ENCODE measurements at places on chromosomes 5 and 9. TPM values are rescaled to one million over a fixed set of nuclear protein-coding genes. Genes with fewer than 3 reads are reported as not detected.
A peak's percentile ranks its signal among the peaks of the same experiment; 100 is the strongest.

GRCh38 chr5:138339091-138339456, 1.0 kb downstream of the FAM53C start:
- DNase-seq, result no peak

- DNase-seq, result no peak
Measured at GRCh38 chr5:176171171-176171760, 67.0 kb upstream of the SIMC1 start.

GRCh38 chr5:56565644-56566043, 249.7 kb upstream of the MAP3K1 start:
- DNase-seq, result no peak

DNA sequence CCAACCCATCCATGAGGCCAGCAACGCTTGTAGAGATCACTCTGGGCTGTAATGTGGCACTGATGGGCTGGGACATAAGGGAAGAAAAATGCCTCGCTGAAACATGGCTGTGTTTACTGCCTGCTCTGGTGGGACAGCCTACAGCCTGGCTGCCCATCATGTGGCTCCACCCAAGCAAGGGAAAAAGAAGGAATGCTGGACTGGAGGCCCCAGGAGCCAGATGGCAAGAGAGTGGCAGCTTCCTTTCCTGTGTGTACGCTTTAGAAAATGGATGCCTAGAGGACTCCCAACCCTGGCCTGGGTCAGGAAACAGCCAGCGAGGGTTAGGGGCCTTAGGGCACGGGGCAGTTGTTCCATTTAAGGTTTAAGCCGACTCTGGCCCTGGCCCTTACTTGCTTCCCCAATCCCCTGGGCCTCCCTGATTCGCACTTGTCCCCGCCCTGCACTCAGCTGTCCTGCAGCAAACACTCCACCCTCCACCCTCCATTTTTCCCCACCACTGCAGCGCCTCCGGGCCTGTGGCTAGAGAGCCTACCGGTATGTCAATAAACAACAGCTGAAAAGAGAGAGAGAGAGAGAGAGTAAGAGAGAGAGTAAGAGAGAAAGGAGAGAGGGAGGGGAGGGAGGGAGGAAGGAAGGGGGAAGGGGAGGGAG, 819.4 kb downstream of the SEMA5A start:
- DNase-seq, result peak; percentile 36

Gene SLC27A6
- total RNA-seq, result 3.3 TPM

Gene OR2V1
- total RNA-seq, result not detected

DNA sequence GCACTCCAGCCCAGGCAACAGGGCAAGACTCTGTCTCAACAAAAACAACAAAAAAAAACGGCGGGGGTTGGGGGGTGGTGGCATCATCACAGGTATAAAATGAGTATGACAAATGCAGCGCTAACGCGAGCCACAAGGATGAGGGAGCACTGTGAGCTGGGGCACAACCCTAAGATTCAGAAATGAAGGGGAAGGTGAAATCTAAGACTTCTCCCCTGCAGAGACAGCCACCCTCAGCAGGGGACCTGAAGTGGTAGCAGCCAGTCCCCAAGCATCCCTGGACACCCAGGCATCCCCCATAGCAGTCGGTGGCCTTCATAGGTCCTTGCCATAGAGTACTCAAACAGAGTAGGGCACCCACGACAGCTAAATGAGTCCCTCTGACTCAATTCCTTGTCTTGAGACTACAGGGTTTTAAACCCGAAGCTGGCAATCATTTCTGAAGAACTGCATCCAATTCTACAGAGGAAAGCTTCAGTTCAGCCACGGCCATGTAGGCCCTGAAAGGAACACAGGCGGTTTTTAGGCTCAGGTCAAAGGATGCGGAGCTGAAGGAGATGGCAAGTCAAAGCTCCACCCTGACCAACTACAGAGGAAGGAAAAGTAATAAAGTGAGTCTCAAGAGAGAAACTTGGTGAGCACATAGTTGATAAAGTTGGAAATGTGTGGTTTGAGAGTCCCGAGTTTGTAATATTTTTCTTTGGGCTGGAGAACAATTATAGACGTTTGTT, 50.3 kb downstream of the MYO10 start:
- no peak for DNase-seq

- DNase-seq, result no peak
Measured at GRCh38 chr9:112093870-112094216, 81.3 kb downstream of the SUSD1 start.

Gene TRIM14
- total RNA-seq, result 14.7 TPM

DNA sequence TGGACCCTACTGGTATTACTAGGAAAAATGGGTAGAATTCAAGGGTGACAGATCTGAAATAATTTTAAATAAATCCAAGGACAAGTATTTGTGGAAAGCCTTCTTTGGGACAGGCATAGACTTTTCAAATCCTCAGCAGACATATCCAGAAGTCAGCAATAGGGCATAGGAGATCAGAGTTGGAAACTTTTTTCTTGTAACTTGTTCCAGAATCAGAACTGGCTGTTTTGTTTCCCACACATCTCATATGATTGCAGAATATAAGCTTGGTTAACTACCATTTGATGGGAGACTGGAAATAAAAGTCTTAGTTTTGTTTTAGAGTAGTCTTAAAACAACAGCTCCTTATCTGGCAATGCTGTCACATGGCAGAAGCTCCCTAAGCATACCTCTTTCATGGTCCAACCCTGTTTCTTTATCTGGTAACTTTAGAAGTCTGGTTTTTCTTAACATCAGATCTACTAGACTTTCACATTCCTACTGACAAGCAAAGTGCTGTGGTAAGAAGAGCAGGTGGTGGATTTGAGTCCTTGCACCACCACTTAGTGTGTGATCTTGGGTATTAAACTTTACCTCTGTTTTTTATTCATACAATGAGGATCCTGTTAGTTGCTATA, 25.1 kb downstream of the XRCC4 start:
- DNase-seq, result no peak

GRCh38 chr5:149153751-149154610, 12.7 kb downstream of the ABLIM3 start:
- no peak for DNase-seq

DNA sequence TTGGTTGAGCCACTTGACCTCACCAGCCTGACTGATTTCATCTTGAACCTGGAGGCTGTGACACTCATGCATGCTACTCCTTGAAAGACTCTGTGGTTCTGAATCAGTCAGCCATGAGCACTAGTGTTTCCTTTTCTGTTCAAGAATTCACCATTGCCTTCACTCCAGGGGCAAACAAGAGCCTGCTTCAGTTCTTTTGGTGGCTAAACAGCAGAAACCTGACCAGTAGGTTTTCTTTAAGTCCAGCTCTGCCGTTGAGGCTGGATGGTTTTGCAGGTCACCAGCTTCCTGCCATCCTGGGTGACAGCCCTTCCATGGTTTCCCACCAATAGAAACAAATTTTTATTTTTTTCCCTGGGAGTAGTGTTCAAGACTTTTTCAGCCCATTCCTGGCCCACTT, 10.0 kb downstream of the NTRK2 start:
- DNase-seq, result no peak

GRCh38 chr5:97297063-97297703, 114.1 kb upstream of the RIOK2 start:
- DNase-seq, result peak; percentile 76

DNA sequence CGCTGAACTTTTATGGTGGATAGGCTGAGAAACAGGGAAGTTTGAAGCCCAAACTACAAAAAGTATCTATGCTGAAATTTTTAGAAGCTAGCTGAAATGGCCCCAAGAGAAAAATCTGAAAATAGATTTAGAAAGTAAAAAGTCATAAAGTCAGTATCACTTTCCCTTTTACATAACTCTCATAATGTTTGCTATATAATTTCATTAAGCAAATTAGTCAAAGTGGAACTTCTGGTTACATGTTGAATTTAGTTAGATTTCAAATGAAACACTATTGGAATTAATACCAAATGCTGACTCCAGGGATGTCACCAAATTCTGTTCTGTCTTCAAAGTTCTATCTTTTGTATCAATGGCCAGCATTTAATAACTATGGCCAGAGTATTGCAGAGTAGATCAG, 126.9 kb downstream of the TTC39B start:
- no peak for DNase-seq

- no peak for DNase-seq
Measured at GRCh38 chr9:29701559-29701958, 2128.3 kb upstream of the C9orf72 start.

GRCh38 chr9:129996161-129996830, 46.7 kb downstream of the FNBP1 start:
- no peak for DNase-seq

- no peak for DNase-seq
Measured at GRCh38 chr9:131827821-131828369, 88.0 kb upstream of the RAPGEF1 start.

GRCh38 chr5:80251636-80252035, 4.2 kb downstream of the SERINC5 start:
- DNase-seq, result no peak

- no peak for DNase-seq
Measured at GRCh38 chr5:61302200-61302563, 29.9 kb upstream of the ZSWIM6 start.

- DNase-seq, result no peak
Measured at GRCh38 chr5:115898656-115899055, 56.9 kb downstream of the AP3S1 start.

GRCh38 chr5:57937501-57938173, 455.0 kb upstream of the ACTBL2 start:
- no peak for DNase-seq

- no peak for DNase-seq
Measured at GRCh38 chr9:86705490-86705889, 241.8 kb downstream of the GAS1 start.

GRCh38 chr5:139689631-139690063, 41.5 kb downstream of the CXXC5 start:
- peak; percentile 67 for DNase-seq

DNA sequence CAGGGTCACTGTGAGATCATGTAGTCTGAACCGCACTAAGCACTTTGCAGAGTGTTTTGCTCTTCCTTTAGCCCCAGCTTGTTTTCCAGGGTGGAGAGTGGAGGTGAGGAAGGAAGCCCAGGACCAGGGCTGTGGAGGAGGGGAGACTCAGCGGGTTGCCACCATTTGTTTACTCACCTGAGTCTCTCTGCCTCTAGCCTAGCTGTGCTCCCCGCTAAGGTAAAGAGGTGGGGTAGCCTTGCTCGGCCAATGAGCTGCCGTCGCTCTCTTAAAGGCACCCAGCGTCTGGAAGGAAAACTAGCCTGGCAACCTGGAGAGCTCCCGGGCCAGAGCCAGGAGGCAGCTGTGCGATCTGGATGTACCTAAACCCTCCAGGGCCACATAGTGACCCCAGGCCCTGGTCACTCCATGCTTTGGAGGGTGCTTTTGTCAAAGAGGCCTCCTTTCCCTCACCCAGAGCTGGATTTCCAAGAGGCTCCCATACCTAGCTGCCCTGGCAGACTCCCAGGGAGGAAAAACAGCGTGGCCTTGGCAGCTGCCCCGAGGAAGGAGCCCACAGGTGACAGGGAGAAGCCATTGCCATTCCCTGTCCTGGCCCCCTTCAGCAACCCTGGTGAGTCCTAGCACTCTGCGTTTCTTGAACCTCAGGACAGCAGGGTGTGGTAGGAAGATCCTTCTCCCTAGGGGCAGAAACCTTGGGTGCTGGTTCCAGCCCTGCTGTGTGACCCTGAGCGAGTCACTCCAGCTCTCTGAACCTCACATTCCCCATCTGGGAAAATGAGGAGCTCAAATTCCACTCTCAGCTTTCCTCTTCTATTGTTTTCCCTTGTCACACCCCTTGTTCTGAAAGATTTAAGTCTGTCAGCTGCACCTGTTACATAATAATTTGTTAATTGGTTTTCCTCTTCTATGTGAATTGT, 42.4 kb upstream of the LARP1 start:
- peak; percentile 95 for DNase-seq

DNA sequence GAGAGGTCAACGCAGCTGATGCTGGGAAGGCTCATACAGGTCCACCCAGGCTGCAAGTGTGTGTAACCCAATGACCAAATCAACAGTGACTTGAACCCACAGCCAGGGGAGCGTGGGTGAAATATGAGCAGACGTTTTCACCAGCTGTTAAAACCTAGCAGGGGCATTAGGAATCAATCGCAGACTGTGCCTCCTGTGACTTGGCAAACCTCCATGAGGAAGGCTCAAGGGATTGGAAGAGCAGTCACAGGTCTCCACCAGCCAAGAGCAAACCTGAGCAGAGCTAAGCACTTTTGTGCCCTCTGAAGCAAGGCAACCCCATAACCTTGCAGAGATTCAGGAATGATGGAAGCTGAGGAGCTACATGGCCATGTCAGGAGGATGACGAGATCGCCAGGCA, 25.5 kb downstream of the INSYN2B start:
- DNase-seq, result no peak

Gene SLC36A3
- not detected for total RNA-seq

DNA sequence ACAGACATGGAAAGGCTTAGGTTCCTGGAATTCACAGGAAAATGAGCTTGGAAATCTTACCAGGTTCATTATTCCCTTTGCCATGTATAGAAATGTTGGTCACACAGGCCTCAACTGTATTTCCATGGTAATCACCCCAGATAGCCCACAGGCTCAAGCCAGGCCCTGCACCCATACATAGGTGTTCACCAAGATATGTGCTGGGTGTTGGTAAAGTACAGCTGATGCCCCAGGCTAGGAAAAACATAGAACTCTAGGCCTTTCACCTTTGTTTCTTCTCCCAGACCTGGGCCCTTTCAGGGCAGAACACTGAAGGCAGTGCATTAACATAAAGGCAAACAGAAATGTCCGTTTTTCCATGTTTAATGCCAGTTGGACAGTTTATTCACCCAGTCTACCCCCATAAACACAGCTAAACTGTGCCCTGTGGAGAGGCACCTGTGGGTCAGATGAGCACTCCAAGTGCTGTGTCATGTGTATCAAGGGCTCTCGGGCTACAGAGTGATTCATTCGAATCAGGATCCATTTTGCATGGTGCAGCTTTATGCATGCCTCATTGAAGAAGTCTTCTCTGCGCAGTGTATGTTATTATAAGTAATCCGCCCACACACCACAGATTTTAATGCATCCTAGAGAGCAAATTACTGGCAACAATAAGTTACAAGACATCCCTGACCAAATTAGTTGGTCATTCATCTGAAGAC, 93.4 kb upstream of the SLC30A5 start:
- no peak for DNase-seq

GRCh38 chr5:36392186-36392585, 90.5 kb upstream of the RANBP3L start:
- no peak for DNase-seq

Gene PRPF4
- 48.5 TPM for total RNA-seq

DNA sequence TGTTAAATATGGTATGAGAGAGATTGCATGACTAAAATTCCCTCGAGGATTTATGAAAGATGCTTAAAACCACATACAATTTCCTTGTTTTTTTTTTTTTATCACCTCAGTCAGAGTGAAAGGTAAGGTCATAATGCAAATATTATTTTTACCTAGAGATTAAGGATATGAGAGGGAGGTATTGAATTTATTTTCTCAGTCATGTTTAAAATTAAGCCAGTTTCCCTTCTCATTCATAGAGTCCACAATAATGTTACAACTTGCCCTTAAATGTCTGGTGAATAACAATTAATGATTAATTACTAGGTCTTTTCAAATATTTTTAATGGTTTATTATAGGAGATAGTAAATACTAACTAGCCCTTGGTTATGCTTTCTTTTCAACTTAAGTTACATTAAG, 144.9 kb upstream of the HAPLN1 start:
- DNase-seq, result no peak

DNA sequence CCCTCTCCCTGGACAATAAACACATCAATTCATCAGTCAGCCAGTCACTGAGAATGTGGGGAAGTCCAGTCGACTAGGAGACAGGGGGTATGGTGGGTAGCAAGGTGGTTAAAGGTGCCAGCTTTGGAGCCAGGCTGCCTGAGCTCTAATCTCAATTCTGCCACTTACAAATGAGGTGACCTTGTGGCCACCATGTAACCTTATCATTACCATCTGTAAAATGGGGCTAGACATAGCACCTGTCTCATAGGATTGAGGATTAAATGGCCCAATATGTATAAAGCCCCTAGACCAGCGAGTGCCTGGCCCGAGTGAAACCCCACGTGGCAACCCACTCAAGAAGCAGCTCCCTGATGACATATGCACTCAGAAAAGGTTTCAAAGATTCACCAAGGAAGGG, 73.3 kb upstream of the TBC1D2 start:
- DNase-seq, result no peak
